ENCODE measurements at places on chromosomes 2 and 18.

- no peak for DNase-seq
These were observed 92.0 kb downstream of the RTTN start for GRCh38 chr18:70113511-70113910.

DNA sequence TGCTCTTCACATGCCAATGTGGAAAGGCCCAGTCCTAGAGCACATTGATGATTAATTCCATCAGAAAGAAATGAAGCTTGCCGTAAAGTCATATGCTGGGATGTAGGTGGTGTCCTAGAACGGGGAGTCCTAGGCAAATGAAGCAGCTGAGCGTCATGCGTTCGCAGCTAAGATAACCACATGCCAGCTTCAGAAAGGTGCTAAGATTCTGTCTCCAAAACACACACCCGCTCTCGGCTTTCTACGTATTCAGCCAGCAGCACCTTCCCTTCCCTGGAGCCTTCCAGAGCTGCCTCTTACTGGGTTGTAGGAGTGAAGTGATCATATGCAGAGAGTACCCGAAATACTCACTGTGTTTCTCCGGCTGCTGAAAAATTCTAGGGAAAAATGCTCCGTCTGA lies 421.6 kb upstream of the ID2 start:
- no peak for DNase-seq

- DNase-seq = no peak
These were observed 101.0 kb upstream of the ZNF236 start for GRCh38 chr18:76721207-76721996.

DNA sequence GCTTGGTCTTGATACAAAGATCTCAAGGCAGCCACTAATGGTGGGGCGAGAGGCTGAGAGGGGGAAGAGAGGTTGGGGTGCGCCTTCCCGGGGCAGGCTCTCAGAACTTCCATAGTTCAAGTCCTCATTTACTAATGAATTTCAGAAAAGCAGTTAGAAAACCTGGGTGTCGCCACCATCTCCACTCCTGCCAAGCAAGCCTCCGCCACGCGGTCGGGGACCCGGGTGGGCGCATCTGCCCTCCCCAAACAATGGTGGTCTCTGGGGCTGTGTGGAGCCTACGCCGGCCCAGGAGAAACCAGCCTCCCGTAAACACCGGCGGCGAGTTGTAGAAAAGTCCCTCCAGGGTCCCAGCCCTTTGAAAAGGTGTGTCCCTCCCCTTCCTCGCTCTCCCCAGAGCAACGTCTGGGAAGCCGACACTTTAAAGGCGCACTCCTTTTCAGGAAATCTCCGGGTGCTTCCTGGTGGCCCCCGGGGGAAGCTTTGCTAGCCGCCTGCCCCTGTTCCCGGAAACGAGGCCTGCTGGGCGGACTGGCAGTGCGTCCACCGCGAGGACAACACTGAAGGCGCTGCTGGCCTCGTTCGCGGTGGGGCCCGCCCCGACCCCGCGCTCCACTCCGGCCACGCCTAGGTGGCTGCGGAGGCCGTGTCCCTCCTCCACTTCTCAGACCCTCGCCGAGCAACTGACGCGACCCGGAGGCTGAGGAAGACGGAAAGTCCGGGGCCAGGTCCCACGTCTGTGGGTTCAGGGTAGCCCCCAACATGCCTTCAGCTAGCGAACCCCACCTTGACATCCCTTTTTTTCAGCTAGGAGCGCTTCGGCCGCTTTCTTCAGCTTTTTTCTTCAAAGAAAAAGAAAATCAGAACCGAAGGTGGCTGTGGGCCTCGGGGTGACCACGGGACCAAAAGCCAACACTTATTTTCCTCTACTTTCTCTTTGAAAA lies 16.8 kb downstream of the EVX2 start:
- no peak for DNase-seq

DNA sequence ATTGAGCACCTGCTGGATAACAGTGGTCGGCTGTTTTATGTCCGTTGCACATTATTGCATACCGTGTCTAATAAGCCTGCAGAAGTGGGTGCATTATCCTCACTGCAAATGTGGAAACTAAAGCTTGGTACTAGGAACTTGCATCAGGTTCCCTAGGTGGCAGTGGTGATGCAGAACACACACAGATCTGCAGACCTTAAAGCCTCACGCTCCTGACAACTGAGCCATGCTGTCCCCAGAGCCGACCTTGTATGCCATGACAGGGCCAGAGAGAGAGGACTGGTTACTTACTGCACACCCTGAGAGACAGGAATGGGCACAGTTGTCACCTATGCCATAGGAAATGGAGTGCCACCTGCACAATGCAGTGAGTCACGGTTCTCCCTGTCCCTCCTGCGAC lies 151.8 kb downstream of the SH3RF3 start:
- DNase-seq = no peak

- no peak for DNase-seq
These were observed 183.0 kb upstream of the ZC3H15 start for GRCh38 chr2:186303091-186303490.

- DNase-seq = no peak
These were observed 385.2 kb downstream of the CDH7 start for GRCh38 chr18:66136039-66136438.
